Smooth muscle cell of trachea (primary cell): ENCODE measurements at places on chromosomes 4 and X. TPM values are rescaled to one million over a fixed set of nuclear protein-coding genes. Genes with fewer than 3 reads are reported as not detected.

Gene ABLIM2
- under 0.01 TPM in 1 of 2 replicates, not detected in the other for total RNA-seq

Gene PCDH19
- under 0.01 TPM in 2 replicates for total RNA-seq

Gene KLF8
- total RNA-seq = 2.8 and 3.6 TPM in 2 replicates

Gene OTC
- total RNA-seq = 0.15 TPM in 1 of 2 replicates, not detected in the other

Gene DACH2
- total RNA-seq = not detected in 2 replicates

Gene FGF2
- 30.8 and 53.3 TPM in 2 replicates for total RNA-seq

Gene DCAF4L1
- total RNA-seq = under 0.01 and 0.17 TPM in 2 replicates

Gene FAM90A26
- not detected in 2 replicates for total RNA-seq

Gene MMRN1
- total RNA-seq = 1.6 TPM in 1 of 2 replicates, not detected in the other

Gene L1CAM
- 1.2 and 1.6 TPM in 2 replicates for total RNA-seq

Gene HMX1
- not detected in 2 replicates for total RNA-seq

Gene NUDT10
- 3.6 and 5.2 TPM in 2 replicates for total RNA-seq

Gene PCDH10
- total RNA-seq = 0.83 and 1.6 TPM in 2 replicates

Gene SRPX2
- 37.7 and 65.0 TPM in 2 replicates for total RNA-seq

Gene PIR
- 11.9 and 12.4 TPM in 2 replicates for total RNA-seq

Gene UGT2B17
- not detected in 2 replicates for total RNA-seq

Gene CCNG2
- 23.0 and 40.9 TPM in 2 replicates for total RNA-seq

Gene FABP2
- not detected in 2 replicates for total RNA-seq

Gene CENPVL1
- total RNA-seq = not detected in 2 replicates

Gene GJB1
- total RNA-seq = not detected in 2 replicates

Gene RPA4
- 0.66 and 2.2 TPM in 2 replicates for total RNA-seq

Gene GPR119
- not detected in 2 replicates for total RNA-seq

Gene DKK2
- 1.8 and 5.1 TPM in 2 replicates for total RNA-seq

Gene GAGE12E
- not detected in 2 replicates for total RNA-seq

Gene CXorf65
- not detected in 2 replicates for total RNA-seq

Gene MAPK10
- total RNA-seq = 35.8 and 42.0 TPM in 2 replicates

Gene SPANXB1
- not detected in 2 replicates for total RNA-seq

Gene PRR32
- total RNA-seq = not detected in 2 replicates

Gene SLC49A3
- total RNA-seq = 4.2 and 15.5 TPM in 2 replicates

Gene UCHL1
- total RNA-seq = 341 and 500 TPM in 2 replicates

Gene IDH3G
- 62.4 and 63.3 TPM in 2 replicates for total RNA-seq

Gene RBM46
- total RNA-seq = 0.15 and 0.17 TPM in 2 replicates

Gene FGF16
- total RNA-seq = under 0.01 TPM in 1 of 2 replicates, not detected in the other

Gene NEIL3
- total RNA-seq = 4.0 and 11.5 TPM in 2 replicates

Gene HNRNPH2
- 77.6 and 111 TPM in 2 replicates for total RNA-seq

Gene MAOB
- 2.5 and 7.7 TPM in 2 replicates for total RNA-seq

Gene POLR2B
- 106 and 134 TPM in 2 replicates for total RNA-seq
